ENCODE measurements at places on chromosomes 7 and 10. TPM values are rescaled to one million over a fixed set of nuclear protein-coding genes. Genes with fewer than 3 reads are reported as not detected.

SFRP5 gene
- polyA plus RNA-seq, result 1.3 TPM

DNA sequence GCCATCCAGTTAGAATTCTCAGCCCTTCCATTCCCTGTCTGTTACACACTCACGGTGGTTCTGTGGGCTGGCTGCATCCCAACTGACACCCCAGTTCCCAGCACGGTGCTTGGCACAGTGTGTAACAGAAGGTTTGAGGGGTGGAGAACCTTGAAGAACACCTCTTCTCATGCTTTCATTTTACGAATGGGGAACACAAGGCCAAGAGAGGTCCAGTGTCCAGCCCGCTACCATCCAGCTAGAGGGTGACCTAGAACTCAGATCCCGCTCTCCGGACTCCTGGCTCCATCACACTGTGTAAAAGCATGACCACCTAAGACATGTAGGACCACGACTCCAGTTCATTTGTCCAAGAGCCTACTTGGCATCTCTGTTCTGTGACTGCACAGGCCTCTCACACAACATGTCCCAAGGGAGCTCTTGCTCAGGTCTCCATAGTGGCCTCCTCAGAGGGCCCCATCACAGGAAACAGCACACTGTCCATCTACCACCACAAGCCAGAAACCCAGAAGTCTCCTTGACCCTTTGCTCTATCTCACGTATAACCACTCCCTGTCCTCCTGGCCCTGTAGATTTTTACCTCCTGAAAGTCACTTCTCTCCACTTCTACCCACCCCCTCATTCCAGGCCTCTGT lies 2.8 kb upstream of the CDH23 start:
- DNase-seq, result no peak

FEZF1 gene
- polyA plus RNA-seq, result not detected

SPAM1 gene
- polyA plus RNA-seq, result not detected

- DNase-seq, result no peak
Observed at GRCh38 chr10:30863516-30864210, 168.0 kb downstream of the ZNF438 start.

TAS2R5 gene
- 0.32 TPM for polyA plus RNA-seq

CCDC7 gene
- polyA plus RNA-seq, result 1.8 TPM

AZGP1 gene
- polyA plus RNA-seq, result 0.73 TPM

DNA sequence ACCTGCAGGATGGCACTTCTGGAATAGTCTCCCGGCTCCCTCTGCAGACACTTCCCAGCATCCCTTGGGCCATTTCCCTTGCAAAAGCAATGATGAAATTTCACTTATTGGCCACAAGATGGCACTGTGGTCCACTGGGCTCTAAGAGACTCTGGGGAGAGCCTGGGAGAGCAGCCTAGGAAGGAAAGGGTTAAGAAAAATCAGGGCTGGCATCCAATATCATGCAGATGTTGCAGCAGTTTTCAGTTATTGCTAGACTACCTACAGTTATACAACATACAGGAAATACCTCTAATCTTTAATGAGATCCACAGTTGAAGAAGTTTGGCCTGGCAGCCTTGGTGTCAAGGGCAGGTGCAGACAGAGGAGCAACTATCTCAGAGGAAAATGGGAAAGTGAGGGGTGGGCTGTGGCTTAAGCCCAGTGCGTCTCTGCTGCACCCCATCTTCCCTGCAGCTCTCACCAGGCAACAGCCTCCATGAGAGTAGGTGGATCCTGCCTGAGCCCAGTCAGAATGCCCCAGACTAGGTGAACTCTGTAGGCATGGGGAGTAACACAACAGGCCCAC lies 100.2 kb upstream of the PRSS58 start:
- peak; percentile 70 for DNase-seq

GRCh38 chr7:108326938-108327337 lies 129.3 kb downstream of the NRCAM start:
- DNase-seq, result no peak

ACHE gene
- 96.0 TPM for polyA plus RNA-seq

DNA sequence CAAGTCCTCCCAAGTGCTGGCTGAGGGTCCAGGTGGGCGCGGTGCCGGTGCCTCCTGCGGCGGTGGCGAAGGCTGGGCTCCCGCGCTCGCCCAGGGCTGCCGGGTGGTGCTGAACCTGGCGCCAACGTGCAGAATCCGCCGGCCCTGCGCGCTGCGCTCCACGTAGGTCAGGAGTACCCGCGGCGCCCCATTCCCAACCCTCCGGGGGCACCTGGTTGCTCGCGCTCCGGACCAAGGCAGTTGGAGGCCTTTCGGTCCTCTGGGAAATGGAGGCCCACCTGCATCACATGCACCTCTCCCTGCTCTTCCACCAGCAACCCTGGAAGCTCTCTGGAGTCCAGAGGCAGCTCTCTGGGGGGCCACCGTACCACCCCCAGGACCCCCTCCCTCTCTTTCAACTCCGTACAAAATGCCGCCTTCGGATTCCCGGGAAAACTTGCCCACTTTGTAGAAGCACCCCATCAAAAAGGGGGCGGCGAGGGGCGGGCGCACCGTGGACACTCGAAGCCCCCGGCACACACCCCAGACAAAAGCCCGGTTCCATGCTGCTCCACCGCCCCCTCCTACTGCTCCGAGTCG lies 745 bp downstream of the SLC16A9 start:
- no peak for DNase-seq

NEURL1 gene
- polyA plus RNA-seq, result 17.6 TPM

KIAA1217 gene
- polyA plus RNA-seq, result 38.1 TPM

DNA sequence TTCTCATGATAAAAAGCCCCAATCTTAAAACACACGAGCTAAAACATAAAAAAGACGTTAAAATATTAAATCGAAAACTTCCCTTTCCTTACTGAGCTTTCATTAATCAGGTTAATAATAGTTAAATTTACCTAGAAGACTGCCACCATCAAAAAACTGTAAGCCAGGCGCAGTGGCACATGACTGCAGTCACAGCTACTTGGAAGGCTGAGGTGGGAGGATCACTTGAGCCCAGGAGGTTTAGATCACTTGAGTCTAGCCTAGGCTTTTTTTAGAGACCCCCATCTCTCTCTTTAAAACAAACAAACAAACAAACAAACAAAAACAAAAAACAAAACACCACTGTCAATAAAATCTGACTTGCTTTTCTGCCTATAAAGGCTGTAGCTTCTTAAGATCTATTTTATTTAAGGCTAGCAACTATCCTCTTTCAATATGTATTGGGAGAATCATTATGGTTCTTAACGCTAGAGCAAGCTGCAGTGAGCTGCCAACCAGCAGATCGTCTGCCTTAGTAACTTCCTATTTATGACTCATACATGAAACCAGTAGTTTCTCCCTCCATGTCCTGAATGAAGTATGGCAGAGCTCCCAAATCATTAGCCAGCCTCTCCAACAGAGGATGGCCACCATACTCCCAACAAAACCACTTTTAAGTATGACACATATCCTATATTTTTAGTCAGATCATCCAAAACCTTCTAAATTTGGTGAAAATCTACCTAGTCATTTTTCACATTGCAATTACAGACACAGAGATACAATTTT lies 163.7 kb downstream of the SRPK2 start:
- peak; percentile 29 for DNase-seq

GRCh38 chr7:84663224-84663623 lies 468.6 kb upstream of the SEMA3A start:
- no peak for DNase-seq

BLNK gene
- polyA plus RNA-seq, result 1.4 TPM

OR6V1 gene
- polyA plus RNA-seq, result not detected

PRKRIP1 gene
- polyA plus RNA-seq, result 17.6 TPM

DNA sequence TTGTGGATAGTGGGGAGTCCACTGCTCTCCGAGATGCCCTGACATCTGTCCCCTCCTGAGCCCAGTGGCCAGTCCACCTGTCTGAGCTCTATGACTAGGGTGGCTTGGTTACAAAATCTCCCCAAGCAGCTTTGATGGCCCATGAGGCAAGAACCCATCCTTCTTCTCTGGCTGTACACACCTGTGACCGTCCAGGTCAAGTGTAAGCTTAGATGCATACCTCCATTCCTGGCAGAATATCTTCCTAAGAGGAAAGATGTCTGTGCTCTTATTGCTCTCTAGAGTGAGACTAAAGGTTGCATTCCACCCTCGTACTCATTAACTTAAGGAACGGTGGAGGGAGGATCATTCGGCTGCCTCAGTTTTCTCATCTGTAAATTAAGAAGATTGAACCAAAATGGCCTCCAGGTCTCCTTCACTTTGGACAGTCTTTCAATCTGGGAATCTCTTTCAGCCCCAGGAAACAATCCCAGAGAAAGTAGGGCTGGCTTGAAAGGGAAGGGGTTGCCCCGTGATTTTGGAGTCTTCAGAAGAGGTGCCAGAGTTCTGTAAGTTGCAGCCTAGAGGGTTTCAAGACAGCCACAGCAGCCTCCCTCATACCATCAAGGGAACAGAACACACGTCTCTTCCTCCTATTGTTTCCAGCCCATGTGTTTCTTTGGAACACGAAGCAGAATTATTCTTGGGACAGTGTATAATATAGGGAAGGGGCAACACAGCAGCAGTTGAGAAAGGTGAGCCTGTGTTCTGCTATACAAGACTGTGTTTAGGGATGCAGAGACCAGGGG lies 5.5 kb downstream of the HOXA4 start:
- no peak for DNase-seq

DNA sequence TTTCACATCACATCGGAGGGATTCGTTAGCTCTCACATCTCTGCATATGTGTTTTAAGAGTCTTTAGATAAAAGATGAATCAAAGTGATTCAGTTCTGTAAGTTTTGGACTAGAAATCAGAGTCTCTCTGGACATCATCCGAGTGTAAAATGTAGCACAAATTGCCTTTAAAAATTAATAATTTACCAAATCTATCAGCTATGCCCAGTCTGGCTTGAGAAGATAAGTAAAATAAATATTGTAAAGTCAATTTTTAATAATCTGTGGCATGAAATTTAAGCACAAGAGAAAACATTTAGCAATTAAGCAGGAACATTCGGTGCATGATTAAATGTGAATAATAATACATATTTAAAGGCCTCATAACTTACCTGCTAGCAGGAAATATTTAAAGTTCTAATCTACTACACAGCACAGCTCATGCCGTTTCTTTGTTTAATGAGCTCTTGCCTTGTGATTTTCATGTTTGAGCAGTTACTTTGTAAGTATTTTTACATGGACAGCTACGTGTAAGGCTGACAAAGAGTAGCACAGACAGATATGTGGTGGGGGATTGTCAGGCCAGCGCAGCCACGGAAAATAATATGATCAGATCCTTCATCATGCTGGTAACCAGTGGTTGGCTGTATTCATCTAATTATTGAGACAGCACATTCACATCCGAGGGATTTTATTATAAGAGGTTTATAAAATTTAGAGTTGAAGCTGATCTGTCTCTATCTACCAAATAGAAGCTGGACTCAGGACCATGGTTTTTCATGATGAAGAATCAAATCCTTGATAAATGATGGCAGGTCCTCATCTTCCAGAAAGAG lies 317.3 kb downstream of the ADARB2 start:
- no peak for DNase-seq

- DNase-seq, result no peak
Observed at GRCh38 chr10:79101560-79102497, 33.1 kb downstream of the ZMIZ1 start.

EN2 gene
- 1.5 TPM for polyA plus RNA-seq

CTAGE4 gene
- polyA plus RNA-seq, result 0.59 TPM

TSPAN12 gene
- 73.4 TPM for polyA plus RNA-seq

DNA sequence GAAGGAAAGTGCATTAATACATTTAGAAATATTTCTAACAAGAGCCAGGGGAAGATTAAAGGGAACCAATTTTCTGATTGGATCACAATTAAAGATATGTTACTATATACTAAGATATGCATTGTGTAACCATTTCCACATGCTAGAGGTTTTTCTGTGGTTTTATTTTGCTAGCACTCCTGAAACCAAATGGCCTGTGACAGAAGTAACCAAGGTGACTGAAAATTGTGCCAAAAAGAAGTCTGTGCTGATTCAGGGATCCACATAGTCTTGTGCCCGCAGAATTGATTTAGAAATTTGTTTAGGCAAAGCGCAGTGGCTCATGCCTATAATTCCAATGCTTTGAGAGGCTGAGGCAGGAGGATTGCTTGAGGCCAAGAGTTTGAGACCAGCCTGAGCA lies 1.8 kb downstream of the CC2D2B start:
- no peak for DNase-seq

GRCh38 chr10:42776681-42777080 lies 5.9 kb upstream of the BMS1 start:
- no peak for DNase-seq

DNA sequence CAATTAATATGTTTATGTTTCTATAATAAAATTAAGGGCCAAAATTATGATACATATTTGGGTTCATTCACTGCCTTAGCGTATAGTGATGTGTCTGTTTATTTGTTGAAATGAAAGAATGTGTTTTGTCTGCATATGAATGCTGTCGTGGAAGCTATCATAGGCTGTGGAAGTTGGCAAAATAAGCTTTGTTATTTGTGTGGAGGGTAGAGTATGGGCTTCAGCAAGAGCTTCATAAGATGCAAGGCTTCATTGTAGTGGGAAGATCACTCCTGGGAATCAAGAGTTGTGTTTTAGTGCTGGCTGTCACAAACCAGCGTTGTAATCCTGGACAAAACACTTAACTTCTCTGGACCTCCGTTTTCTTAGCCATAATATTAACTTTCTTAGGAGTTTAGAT lies 2.5 kb downstream of the SLK start:
- DNase-seq, result no peak

- DNase-seq, result no peak
Observed at GRCh38 chr7:68414631-68415425, 1183.4 kb upstream of the AUTS2 start.

DNA sequence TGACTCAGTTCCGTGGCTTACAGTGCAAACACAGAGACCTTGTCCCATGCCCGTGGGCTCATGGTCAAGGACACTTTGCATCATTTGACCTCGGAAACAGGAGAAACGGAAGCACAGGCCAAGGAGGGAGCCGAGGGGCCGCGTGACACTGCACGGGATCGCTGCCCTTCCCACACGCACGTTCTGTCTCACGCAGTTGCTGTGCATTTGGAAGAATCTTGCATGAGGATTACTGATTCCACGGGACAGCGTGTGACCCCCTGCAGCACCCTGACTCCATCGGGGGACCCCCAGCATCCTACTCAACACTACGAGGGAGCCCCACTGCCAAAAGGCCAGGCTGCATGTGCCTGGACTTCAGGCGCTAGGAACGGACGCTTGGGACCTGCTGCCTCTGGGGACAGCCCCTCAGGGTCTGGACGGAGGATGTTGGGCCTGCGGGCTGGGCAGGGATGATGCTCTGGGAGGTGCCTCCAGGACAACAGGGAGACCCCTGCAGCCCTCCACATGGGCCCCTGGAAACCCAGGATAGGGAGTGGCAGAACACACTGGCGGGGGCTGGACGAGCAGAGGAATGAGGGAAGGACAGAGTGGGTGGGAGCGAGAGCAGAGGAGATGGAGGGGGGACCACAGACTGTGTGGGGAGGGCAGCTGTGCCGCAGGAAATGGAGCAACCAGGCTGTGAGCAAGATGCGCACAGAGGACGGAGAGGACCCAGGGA lies 222.2 kb downstream of the DNAJB6 start:
- no peak for DNase-seq

HOXA5 gene
- 7.9 TPM for polyA plus RNA-seq

- no peak for DNase-seq
Observed at GRCh38 chr7:65809259-65809981, 63.5 kb upstream of the VKORC1L1 start.

- peak; percentile 94 for DNase-seq
Observed at GRCh38 chr7:76314042-76314721, 11.7 kb downstream of the HSPB1 start.

Data from muscle of back (tissue), 13 donors.